Thymus (tissue), 14 donors: ENCODE measurements at places on chromosomes 3 and 15. TPM values are rescaled to one million over a fixed set of nuclear protein-coding genes. Genes with fewer than 3 reads are reported as not detected.

Gene FGF7
- total RNA-seq, result 2.1 TPM

Gene RTP3
- not detected for total RNA-seq

Gene OXTR
- 0.80 TPM for total RNA-seq

Gene WNT7A
- total RNA-seq, result under 0.01 TPM

Gene TGM4
- total RNA-seq, result 0.14 TPM

Gene SNUPN
- total RNA-seq, result 26.7 TPM

Gene SAXO2
- 0.80 TPM for total RNA-seq
